ENCODE measurements at places on chromosomes 1 and 21. TPM values are rescaled to one million over a fixed set of nuclear protein-coding genes. Genes with fewer than 3 reads are reported as not detected.

DNA sequence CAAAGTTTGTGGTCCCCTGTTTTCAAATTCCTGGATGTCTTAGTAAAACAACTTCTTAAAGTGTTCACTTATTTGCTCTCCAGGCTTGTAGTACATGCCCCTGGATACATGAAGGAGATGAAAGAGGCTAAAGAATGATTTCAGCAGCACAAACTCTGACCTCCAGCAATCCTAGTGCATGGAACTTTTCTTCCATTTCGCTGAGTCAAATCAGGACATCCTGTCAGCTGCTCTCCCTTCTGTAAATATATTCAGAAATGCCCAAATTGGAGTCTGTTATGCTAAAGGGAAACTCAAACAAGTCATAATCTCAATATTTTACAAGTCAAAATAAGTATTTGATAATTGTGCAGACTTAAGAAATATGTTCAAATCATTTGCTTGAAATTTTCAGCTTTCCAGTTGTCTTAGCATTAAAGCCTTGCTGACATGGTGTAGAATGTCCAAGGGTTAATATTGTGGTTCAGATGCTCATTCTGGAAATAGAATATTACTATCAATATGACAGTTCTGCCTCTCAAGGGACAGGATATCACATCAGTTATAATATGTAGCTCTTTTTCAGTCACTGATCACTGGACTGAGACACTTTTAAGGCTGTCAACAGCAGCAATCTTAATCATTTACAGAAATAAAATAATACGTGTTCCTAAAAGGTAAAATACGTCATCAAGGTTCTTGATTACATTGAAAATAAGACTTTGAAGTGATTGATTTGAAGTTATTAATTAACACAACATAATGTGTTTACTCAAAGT, 1157.3 kb downstream of the PLA2G4A start:
- DNase-seq = no peak

- DNase-seq = no peak
Observed at GRCh38 chr1:242243472-242243871, 244.6 kb upstream of the MAP1LC3C start.

- peak; percentile 80 for DNase-seq
Observed at GRCh38 chr1:161305867-161306519, 3.8 kb downstream of the MPZ start.

DNA sequence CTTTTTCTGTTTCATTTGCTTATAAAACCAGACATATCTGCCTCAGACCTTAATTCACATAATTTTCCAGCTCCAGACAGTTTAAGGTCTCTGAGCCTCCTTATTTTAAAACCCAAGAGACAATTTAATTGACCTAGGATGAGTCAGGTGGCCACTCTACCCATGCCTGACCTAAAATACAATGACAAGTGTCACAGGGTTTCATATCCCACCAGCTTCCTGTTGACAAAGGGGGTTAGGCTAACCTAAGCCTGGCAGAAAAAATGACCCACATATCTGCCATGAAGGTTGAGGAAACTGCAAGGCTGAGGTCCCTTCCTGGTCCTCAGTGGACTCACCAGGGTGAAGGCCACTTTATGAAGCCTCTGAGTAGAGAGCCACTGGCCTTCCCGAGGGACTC, 52.3 kb downstream of the OPTC start:
- DNase-seq = no peak

DNA sequence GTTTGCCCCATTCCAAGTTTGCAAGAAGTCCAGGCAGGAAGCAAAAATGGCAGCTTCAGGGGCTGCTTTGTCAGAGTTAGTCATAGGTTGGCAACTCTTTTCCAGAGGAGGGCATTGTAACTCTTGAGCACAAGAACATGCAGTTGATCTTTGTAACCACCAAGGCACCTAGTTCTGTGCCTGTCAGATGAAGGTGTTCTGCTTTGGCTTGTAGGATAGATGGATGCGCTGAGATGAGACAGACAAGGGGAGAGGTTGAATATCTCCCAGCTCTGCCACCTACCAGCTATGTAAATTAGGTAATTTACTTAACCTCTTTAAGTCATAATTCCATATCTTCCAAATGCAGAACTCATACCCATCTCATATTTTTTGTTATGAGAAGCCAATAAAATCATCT, 89.3 kb downstream of the ZNF648 start:
- no peak for DNase-seq

GRCh38 chr1:224789311-224789710, 140.2 kb upstream of the DNAH14 start:
- DNase-seq = no peak

- DNase-seq = no peak
Observed at GRCh38 chr1:71502006-71502405, 421.2 kb upstream of the ZRANB2 start.

DNA sequence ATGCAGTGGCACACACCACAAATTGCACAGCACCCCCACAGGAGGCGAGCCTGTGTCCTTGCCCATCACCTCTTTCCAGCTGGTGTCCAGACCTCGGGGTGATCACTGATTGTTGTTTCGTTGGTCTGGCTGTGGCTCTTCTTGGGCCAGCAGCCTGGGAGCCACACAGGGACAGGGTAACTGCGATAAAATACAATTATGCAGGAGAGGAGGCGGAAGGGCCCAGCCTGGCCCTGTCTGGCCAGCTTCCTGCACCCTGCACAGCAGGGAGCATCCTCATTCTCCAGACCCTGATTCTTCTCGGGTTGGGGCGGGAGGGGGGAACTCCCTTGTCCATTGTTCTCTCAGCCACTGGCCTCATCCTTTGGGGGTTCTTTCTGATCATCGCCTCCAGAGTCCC, 83.6 kb downstream of the ADARB1 start:
- peak; percentile 3 for DNase-seq

DNA sequence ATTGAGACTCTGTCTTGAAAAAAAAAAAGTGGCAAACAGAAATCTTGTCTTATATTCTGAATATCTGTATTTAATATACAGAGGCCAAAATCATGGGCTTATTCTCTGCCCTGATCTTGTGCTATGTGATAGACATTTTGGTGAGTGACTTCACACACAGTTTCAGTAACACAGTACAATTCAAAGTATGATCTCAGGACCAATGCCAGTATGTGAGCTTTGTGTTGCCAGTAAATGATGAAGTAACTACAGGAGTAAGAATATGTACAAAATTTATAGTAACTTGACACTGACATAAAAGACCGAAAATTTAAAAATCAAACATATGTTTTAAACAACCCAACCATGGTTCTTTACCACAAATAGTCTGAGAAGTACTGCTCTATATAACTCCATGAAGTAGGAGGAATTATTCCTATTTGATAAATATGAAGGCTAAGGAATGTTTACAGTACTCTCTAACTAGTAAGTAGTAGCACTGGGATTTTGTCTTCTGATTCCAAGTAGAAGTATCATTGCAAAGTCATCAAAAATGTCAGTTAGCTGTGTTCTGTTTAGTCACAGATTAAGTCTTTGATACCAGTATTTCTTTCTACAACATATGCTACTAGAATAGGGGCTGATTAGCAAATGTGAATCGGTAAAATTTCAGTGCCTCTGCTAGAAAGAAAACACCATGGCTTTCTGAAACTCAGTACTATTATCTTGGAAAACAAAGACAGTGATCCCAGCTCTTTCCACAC, 25.3 kb downstream of the DPH5 start:
- DNase-seq = no peak

DNA sequence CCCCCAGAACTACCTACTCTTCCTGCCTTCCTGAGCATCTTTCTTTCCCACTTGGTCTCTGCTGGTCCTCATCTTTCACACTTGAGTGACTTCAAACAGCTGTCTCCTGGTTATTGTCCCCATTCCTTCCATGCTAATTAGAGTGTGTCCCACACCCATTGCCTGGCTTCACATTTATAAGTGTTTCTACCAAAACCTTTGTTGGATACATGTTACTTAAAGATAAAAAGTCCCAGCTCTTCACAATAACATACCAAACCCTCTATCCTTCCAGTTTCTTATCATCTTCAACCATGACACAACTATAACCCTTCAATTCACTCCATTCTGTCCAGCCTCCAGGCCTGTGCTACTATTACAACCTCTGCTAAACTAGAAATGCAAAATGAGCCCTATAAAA, 41.0 kb downstream of the VCAM1 start:
- no peak for DNase-seq

- DNase-seq = no peak
Observed at GRCh38 chr1:84283381-84283780, 18.1 kb upstream of the SAMD13 start.

DNA sequence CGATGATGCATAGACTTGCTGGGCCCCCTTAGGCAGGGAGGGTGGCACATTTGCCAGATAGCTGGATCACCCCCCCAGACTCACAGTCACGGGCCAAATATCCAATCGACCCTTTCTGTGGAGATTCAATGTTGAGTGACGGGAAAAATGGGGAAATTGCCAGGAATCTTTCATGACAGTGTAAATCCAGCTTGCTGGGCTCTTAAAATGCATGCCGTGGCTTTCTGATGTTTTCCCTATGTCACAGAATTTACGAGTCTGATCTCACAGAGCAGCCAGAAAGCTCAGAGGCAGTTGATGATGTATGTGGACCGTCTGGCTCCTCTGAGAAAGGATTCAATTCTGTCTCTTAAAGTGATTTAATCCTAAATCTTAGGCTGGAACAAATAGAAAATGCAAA, 150.1 kb upstream of the ZNF644 start:
- DNase-seq = no peak

- DNase-seq = no peak
Observed at GRCh38 chr1:36614571-36614970, 131.9 kb upstream of the CSF3R start.

- DNase-seq = no peak
Observed at GRCh38 chr1:5576673-5577065, 415.6 kb downstream of the NPHP4 start.

Gene RNASEL
- total RNA-seq = 16.7 TPM

Gene TEKT2
- 0.75 TPM for total RNA-seq

Measured in mucosa of gallbladder (tissue), 1 donor.